GM23338 (cell line): ENCODE measurements at places on chromosomes 1 and 21. TPM values are rescaled to one million over a fixed set of nuclear protein-coding genes. Genes with fewer than 3 reads are reported as not detected.

Gene MYCL
- total RNA-seq: 38.8 and 41.1 TPM in 2 replicates

Gene TSPEAR
- 0.35 TPM in 1 of 2 replicates, not detected in the other for total RNA-seq

Gene FCRL6
- not detected in 2 replicates for total RNA-seq

Gene SDC3
- 22.4 and 29.7 TPM in 2 replicates for total RNA-seq

Gene NBPF26
- total RNA-seq: 4.1 and 6.8 TPM in 2 replicates

Gene FAM72B
- total RNA-seq: 15.0 and 16.0 TPM in 2 replicates

Gene PRAMEF15
- not detected in 2 replicates for total RNA-seq

Gene CTXND2
- total RNA-seq: not detected in 2 replicates

Gene GJB3
- total RNA-seq: 0.31 and 0.50 TPM in 2 replicates

Gene FAM177B
- total RNA-seq: not detected in 2 replicates

Gene CCDC190
- not detected in 2 replicates for total RNA-seq

Gene TNFRSF8
- 26.1 and 28.2 TPM in 2 replicates for total RNA-seq

Gene CLIC6
- 1.2 and 1.5 TPM in 2 replicates for total RNA-seq

Gene DVL1
- total RNA-seq: 62.7 and 69.7 TPM in 2 replicates

Gene CFHR3
- total RNA-seq: 0.17 and 2.0 TPM in 2 replicates

Gene SLAMF8
- not detected in 2 replicates for total RNA-seq

Gene AIM2
- 2.1 and 2.5 TPM in 2 replicates for total RNA-seq

Gene HRNR
- not detected in 2 replicates for total RNA-seq

Gene RUNX1
- 0.23 and 1.1 TPM in 2 replicates for total RNA-seq

Gene TFF2
- total RNA-seq: not detected in 2 replicates
